ENCODE measurements at places on chromosomes 1 and 21.

DNA sequence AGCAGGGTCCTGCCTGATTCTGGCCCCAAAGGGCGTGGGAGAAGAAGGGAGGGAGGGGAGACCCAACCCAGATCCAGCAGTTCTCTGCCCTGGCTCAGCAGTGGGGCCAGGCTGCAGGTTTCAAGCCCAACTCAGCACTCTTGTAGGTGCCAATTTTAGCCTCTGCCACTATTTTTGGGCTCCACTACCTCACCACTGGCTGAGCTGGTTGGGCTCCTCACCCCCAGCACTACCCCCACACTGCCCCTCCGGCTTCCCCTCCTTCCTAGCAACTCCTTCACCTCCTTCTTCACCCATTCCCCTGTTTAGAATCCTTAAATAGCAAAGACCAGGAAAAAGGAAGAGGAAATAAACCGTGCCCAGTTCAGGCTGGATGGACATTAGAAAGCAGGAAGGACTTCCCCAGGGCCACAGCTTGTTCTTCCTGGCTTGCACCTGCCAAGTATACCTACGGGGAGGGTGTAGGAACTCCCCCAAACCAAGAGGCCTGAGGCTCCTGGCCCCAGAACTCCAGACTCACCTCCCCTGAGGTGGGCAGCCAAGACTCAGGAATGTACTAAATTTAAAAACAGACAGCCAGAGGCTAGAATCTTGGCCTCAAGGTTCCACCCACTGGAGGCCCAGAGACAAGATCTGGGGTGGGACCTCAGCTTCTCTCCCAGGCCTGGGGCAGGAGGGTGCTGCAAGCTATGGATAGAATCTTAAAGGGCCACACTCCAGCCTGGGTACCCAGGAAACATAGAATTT is 1.4 kb upstream of the ARHGEF2 start:
- DNase-seq, result no peak

- no peak for DNase-seq
These were observed 2.9 kb downstream of the CRNN start for GRCh38 chr1:152411134-152411533.

DNA sequence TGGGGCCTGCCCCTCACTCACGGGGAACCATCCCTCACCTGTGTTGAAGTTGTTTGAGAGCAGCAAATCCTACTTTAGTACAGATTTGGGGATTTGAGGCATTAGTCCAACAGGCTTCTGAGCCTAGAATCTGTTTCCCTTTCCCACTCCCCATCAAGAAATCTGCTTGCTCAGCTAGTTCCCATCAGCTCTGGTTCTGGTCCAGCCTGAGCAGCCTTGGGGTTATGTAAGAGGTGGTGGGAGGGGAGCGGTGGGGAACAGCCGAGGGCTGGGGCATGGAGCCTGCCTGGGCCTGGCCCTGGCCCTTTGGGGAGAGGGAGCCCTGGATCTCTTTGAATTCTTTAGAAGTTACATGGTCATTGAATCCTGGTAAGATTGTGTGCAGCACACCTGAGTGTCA is 4.1 kb downstream of the GSTM5 start:
- no peak for DNase-seq

DNA sequence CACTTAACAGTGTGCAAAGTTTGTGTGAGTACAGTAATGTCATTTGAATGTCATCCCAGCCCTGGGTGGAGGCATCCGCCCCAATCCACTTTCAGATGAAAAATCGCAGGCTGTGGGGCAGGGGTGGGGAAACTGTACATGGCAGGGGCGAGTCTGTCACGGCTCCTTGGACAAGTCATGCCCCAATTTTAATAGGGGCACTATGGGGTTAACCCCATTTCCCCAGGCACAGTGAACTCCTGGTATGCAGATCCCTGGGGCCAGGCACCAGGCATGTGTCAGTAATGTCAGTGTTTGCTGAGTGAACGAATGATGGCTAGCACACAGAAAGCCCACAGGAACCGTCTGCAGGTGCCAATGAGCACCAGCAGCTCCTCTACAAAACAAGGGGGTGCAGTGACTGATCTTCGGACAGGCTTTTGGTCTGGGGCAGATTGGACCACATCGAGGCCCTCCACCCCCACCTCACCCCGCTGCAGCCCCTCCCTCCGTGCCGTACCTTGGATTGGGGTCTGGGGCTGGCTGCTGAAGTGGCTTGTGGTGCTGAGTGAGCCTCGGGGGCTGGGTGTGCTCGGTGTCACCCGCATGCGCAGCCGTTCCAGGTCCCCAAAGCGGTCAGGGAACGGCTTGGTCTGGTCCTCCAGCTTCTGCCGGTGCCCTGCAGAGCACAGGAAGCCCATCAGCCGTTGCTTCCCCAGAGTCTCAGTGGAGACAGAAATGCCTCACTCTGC is 23.2 kb downstream of the RUNX3 start:
- DNase-seq, result no peak

GRCh38 chr1:39673215-39673614 is 1.3 kb upstream of the NT5C1A start:
- DNase-seq, result no peak

DNA sequence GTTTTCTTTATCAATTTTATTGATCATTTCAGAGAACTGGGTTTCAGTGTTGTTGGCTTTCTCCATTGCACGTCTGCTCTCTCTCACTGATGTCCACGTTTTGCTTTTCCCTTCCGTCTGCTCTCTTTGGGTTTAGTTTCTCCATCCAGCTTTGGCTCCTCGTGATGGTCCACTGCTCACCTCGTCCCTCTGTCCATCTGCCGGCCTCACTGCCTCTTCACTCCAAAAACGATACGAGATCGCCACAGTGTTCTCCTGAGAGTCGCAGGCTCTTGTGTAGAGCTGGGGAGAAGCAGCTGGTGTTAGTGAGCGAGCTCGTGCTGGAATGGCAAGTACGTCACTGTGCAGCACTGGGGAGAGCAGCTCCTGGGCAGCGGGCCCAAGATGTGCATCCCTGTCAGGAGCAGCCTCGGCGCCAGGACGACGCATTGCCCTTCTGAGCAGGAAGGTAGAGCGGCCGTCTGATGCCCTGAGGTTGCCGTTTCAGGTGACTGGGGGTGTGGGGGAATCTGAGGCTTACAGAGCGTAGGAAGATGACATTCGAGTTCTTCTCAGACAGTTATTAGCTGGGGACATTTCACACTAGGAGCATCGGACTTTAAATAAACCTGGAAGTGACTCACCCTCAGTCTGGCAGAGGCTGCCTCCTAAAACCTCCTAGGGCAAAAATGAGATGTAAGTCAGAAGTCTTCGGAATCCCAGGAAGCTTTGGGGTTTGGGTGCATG is 31.4 kb upstream of the PCBP3 start:
- no peak for DNase-seq

- no peak for DNase-seq
These were observed 125.3 kb downstream of the SYT2 start for GRCh38 chr1:202584707-202585589.

DNA sequence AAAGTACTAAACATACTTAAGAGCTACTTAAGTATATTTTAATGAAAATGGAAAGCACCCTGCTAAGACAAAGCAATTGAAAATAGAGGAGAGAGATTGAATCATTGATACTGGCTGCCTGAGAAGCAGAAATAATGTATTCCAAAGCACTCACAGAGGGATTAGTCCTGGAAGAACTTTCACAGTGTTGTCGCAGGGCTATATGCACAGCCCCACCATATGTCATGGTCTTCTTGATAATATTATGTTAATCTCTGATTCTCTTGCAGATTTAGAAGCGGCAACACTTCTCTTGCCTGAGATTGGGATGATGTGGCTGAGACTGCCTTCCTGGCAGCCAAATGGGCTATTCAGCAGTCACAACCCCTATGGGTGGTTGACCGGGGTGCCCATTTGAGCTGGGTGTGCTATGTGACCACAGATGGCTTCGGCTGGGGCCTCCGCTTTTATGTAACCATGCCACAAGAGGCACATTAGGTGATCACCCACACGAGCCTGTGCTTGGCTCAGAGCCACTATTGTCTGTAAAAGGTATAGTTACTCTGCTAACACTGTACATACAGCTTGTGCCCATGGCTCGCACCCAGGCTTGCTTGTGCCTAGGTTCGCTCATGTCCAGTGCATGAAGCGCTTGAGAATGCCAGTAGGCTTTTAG is 152.2 kb upstream of the SGIP1 start:
- no peak for DNase-seq

DNA sequence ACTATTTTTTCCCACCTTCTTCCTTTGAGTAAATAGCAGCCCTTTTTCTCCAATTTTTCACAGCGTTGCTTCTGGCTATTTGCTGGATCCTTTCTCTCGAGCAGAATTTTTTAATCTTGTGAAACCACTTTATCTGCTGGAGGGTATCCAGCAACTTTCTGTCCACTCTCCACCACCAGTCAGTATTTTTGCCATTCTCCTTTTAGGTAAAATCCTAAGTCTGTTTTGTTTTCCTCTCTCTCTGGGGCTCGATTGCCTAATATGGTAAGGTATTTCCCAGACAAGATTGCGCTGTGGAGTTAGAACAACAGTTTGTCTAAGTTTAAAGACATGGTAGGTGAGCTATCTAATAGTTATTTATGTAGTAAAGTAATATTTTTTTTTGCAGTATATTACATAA is 156.9 kb downstream of the PPP1R12B start:
- no peak for DNase-seq

DNA sequence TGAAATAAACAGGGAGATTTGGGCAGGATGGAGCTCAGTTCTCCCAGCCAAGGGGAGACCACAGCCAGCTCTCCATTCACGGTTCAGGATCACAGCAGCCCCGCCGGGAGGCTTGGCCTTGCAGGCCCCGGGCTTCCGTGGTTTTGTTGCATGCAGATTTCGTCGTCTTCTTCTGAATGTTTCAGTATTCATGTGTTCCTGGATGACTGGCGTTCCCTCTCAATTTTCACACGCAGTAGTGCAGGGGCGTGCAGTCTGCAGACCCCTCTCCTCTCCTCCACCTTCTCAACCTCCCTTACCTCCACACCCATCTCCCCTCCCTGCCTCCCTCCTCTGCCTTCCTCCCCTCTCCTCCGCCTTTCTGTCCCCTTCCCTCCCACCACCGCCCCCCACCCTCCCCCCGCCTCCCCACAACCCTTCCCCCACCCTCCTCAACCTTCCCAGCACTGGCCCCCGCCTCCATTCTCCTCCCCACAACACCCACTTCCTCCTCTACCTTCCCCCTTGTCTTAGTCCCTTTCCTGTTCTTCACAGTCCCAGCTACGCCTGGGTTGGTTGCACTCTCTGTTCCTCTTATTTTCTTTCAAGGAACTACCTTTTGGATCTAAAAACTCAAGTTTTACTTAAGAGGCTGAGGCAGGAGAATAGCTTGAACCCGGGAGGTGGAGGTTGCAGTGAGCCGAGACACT is 8.4 kb upstream of the SLC19A1 start:
- DNase-seq, result no peak

DNA sequence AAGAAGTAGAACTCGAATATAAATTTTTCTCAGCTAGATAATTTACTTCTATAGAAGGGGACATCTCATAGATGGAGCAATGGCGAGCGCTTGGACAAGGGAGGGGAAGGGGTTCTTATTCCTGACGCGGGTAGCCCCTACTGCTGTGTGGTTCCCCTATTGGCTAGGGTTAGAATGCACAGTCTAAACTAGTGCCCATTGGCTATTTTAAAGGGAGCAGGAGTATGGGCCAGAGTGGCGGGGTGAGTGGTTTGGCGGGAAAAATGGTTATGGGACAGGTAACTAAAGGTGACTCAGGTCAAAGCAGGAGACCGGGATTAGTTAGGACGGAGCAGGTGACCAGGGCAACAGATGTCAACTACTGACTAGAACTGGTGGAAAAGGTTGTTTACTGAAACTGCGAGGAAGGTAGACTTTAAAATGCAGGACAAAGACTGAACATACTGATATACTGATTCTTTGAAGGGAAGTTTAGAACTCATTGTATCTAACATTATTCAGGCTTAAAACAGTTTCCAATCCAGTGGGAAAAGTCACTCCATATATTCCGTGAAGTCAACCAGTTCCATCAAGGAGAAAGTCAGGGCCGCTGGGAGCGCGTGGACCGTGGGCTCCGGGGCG is 940 bp upstream of the ATAD3A start:
- no peak for DNase-seq

GRCh38 chr1:193905288-193906085 is 719.1 kb upstream of the B3GALT2 start:
- no peak for DNase-seq

GRCh38 chr21:17829472-17829871 is 10.3 kb upstream of the C21orf91 start:
- DNase-seq, result no peak

DNA sequence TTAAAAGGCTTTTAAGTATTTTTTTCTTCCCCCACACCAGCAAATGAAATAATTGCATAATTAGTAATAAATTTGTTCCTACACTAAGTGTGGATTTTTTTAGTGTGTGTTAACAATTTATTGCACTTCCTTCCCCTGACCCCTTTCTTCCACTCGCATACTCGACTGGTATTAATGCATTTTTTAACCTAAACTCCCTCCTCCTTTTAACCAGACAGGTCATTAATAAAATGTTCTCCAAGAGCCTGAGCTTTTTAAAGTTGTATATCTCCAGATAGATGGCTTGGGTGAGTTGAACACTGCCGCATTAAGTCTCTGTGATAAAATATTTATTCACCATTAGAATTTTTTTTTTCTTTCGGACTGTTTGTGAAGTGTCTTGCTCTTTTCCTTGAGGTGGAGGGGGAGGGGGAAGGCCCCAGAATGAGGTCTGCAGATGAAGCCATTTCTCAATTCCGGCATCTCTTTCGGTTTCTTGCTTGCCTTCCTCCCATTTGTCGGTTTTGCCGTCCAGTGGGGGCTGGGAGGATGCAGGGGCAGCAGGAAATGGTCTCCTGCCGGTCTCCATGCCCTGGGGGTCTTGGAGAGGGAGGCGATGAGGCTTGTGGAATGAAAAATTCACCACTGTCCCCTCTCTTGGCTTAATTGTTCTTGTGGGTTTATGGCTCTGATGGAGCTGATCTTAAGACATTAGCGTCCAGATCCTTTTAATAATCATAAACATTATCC is 64.1 kb upstream of the ACTL8 start:
- DNase-seq, result no peak

GRCh38 chr1:85888921-85889320 is 180.7 kb upstream of the ZNHIT6 start:
- no peak for DNase-seq

DNA sequence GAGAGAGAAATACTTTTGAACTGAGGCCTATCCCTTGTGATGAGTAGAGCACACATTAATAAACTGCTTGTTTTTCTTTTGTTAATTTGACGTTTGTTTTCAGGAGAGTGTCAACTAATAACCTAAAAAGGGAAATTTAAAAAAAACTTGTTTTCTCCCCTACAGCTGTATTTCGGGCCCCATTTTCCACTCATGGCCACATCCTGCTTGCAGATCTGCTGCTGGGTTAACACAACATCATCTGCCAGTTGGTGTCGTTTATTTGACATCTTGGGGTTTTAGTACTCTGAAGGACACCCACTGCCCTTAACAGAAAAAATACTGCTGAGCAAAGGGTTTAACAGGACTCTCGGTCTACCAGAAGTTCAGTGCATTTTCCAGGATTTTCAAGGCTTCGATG is 848 bp upstream of the PYHIN1 start:
- DNase-seq, result no peak

GRCh38 chr1:246708166-246708565 is 16.0 kb upstream of the SCCPDH start:
- no peak for DNase-seq

GRCh38 chr1:241424480-241424971 is 67.5 kb upstream of the RGS7 start:
- DNase-seq, result no peak

- no peak for DNase-seq
These were observed 7.0 kb downstream of the EXTL1 start for GRCh38 chr1:26028490-26028980.

GRCh38 chr1:228313536-228314277 is 92.9 kb downstream of the TRIM11 start:
- DNase-seq, result no peak

All from NCI-H1105 (cell line).